Midbrain (tissue), 1 donor: ENCODE measurements at places on chromosomes 6 and 20.

DNA sequence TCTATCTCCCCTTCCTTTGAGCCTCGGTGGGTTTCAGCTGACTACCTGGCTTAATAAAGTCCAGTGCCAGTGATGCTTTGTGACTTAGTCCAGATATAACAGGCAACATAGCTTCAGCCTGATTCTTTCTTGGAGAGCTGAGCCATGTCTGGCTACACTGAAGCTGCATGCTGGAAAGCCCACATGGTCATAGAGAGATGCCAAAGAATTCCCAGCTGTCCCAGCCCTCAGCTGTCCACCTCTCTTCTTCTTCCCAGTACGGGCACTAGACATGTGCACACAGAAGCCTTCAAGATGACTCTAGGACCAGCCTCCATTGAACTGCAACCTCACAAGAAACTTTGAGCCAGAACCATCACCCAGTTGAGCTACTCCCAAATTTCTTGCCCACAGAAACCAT, 154.1 kb upstream of the MYLIP start:
- DNase-seq = no peak

DNA sequence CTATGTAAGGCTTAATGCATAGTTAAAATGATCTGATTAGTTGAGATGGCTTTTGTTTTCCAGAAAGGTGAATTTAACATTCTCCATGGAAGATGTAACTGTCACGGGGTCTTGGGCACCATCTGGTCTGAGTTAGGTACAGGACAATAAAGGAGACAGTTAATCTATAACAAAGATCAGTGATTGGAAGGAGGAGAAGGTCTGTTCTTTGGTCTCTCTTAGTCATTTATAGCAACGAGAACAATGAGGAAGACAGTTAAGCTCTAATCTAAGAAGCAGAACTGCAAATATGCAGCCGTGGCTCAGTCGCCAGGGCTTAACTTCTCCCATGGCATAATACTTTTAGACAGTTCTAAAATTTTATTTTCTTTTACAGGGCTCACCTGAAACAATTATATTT, 405.5 kb upstream of the SULF2 start:
- DNase-seq = no peak

GRCh38 chr6:25842526-25842925, 10.7 kb upstream of the SLC17A1 start:
- no peak for DNase-seq

DNA sequence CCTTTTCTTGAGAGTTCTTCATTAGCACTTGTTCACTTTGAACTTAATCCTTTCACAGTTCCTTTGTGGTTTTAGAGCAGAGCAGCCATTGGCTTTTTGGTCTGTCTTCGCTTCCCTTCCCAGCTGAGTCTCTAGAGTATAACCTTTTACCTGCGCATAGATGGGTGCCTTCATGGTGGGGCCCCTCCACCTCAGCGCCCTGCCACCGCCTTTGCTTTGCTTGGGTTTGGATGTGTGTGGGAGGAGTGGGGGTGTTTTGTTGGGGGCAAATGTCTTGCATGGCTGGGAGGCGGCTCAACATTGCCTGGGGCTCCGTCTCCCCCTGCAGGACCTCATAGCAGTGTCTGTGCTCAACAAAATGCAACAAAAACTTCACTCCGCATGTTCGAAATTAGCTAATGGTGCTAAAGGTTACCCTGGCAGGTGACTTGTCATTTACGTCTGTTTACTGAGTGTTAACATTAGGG, 11.9 kb downstream of the PYGB start:
- DNase-seq = no peak

DNA sequence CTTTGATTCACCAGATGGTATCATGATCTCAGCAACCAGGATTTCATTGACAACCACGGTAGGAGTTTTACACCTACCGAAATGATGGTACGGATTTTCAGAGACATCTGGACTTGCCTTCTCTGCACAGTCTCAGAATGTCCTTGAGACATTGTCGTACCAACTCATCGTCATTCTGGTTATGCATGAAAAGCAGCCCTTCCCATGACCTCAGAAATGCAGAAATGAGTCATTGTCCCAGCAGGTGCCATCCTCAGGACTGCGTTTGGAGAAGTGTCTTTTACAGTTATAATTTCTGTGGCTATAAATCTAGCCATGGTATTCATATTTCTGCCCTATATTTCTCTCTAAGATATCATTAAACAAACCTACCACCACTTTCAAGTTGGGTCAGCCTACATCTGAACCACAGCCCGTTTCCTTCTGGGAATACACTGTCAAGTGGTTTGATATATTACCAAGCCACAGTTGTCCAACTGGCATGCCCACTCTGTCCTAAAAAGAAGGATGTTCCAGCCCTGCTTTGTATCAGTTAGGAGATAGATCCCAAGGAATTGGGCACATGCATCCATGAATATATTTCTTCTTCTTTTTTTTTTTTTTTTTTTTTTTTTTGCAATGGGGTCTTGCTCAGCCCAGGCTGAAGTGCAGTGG, 7.5 kb upstream of the BFSP1 start:
- no peak for DNase-seq
